CD4-positive, alpha-beta T cell treated with Interleukin-12 subunit alpha and Interleukin-12 subunit beta, for 1 hour (primary cell): ENCODE measurements at places on chromosomes 16 and 17.

GRCh38 chr16:29824589-29825144, 4.4 kb downstream of the MVP start:
- no peak for DNase-seq

GRCh38 chr16:11147033-11147753, 108.8 kb downstream of the SOCS1 start:
- DNase-seq: no peak

- no peak for DNase-seq
Measured at GRCh38 chr17:2068519-2069051, 13.7 kb downstream of the HIC1 start.

DNA sequence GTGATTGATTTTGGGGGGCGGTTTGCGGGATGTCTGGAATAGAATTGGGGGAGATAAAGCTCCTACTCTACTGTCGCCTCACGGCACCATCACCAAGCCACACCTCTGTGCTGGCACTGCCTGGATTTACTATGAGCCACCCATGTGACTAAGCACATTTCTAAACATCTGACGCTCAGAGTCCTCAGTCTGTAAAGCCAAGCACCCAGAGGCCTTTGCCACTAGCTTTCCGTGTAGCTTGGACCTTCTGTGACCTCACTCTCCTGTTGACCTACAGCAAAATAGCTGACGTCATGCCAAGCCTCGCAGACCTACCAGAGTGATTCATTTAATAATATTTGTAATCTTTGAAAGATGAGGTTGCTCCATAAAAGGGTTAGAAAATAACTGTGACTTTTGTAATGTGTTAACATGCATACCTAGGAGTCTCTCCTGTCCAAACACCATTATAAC, 38.5 kb upstream of the MYOCD start:
- no peak for DNase-seq

DNA sequence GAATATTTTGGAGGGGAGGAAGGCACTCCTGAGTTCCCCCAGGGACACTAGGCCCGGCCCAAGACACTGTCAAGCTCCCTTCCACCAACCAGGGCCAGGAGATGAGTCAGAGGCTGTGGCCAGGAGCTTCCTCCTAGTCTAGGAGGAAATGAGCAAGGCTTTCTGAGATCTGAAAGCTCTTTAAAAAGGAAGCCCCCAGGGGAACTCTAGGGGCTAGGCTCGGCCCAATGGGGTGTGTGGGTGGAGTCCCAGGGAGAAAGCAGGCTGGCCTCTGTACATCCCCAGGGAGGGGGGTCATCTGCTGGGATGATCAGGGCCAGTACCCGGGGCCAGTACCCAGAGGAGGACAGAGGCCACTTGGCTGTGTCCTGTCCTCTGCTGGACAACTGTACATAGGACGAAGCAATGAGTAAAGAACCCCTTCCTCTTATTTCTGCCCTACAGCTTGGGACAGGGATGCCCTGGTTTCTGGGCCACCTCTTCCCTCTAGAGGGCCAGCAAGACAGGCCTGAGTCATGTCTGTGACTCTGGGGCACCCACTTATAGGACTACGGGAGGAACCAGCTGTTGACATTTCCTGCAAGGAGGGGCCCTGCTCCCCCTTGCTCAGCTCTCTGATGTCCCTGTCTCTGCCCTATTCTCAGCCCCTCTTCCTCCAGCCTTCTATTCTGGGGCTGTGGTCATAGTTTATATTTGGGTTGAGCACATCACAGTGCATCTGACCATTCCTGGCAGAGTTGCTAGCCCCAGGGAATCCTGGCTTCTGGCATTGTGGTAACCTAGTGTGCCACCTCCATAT, 2.7 kb downstream of the FHOD1 start:
- DNase-seq: peak; percentile 86
